ENCODE measurements at places on chromosomes 4 and X.

- no peak for DNase-seq
These were observed 54.6 kb downstream of the AMOT start for GRCh38 chrX:112786076-112786475.

DNA sequence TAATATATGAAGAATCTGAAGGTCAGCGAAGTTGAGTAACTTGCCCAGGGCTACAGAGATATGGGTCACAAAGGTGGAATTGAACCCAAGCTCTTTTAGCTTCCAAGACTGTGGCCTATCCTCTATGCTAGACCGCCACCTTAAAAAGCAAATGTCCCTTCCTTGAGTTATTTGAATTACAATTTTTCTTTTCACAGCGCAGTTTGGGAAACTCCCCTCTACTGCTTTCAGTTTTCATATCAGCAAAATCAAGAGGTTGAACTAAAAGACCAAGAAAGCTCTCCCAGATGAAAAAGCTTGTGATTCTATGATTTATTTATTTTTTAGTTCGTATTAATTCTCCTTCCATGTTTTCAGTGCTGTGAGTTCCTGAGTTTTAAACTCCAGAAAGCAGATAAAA, 174.5 kb upstream of the C1QTNF7 start:
- no peak for DNase-seq

DNA sequence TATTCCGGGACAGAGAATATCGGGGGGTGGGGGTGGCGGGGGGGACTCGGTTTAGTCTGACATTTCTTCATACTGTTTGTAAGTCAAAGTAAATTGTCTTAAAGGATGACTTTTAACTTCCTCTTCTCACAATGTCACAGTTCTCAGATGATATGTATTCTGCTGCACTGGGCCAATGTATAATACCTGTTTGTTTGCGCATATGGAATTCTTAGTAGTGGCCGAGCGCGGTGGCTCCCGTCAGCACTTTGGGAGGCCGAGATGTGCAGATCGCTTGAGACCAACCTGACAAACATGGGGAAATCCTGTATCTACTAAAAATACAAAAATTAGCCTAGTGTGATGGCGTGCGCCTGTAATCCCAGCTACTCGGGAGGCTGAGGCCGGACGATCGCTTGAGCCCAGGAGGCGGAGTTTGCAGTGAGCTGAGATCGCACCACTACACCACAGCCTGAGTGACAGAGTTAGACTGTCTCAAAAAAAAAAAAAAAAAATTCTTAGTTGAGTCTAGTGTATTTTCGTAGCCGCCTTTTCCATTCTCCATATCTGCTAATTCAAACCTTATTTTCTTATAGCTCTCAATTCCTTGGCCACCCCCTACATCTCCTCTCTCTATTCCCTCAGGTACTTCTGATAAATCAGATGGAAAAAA, 851 bp downstream of the POLR2B start:
- peak; percentile 73 for DNase-seq

- DNase-seq, result no peak
These were observed 366.5 kb downstream of the FAT4 start for GRCh38 chr4:125681240-125681639.

Measured in activated CD4-positive, alpha-beta T cell treated with anti-CD3 and anti-CD28 coated beads, Interleukin-2, Interleukin-4, amounts not matched to agents 100 ng/mL and 50 ng/mL, durations not matched to agents 16 hours and 8 hours (primary cell).